ENCODE measurements at places on chromosomes 7 and 10.

- no peak for DNase-seq
Observed at GRCh38 chr7:39415091-39415787, 151.0 kb upstream of the YAE1 start.

- DNase-seq: no peak
Observed at GRCh38 chr10:120987359-120987758, 136.2 kb downstream of the WDR11 start.

DNA sequence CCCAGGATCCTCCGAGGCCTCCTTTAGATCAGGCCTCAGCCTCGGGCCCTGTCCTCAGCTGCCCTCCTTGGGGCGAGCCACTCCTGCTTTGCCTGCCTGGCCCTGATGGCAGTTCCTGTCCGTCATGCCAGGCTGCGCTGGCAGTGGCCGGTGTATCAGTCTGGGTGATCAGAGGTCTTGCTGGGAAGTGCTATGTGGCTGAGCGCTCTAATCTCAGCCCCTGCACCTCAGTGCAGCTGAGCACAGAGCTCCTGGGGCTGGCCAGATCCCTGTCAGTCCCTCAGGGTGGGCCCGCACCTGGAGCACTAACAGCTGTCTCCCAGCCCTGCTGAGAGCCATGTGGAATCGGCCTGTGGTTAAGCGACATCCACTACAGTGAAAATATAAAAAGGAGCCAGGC is 14.8 kb upstream of the CFAP46 start:
- no peak for DNase-seq

DNA sequence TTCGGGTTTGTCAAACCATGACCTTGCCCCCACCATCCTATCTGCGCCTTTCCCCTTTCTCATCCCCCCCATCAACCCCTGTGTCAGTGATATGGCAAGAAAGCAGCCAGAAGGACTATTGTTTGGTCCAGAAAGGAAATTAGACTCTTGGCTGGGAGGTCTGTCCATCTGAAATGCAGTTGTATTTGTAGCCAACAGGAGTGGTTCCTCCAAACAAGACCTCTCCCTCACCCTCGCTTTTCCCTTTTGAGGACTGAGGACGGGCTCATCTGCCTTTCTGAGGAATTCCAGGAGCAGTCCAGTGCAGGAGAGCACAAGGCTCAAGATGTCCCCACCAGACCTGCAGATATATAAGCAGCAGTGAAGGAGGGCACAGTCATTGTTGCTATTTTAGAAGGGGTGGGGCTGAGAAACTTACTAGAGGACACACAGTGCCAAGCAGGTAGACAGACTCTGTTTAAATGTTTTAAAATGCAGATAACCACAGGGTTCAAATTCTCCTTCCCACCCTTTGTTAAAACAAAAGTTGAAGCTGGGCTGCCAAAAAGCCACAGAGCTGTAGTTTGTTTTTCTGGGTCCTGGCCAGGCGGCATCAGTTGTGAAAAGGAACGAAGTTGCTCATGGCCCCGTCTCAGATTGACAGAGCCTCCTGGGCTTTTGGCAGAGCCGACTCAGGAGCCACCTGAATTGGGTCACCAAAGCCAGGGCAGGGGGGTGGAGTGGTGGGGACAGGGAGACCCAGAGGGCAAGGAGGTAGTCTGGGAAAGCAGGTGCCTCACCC is 37.3 kb downstream of the CYP17A1 start:
- DNase-seq: no peak

- no peak for DNase-seq
Observed at GRCh38 chr7:50411332-50411731, 38.8 kb downstream of the FIGNL1 start.

DNA sequence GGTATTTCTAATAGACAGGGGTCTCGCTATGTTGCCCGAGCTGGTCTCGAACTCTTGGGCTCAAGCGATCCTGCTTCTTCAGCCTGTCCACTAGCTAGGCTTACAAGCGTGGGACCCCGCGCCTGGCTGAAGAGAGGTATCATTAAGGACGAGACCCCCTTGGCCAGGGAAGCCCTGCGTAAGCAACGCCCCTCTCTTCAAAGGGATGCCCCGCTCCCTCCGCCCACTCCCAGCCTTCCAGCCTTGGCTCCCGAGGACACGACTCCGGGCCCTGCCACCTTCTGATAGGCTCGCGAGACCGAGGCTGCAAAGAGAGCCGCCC is 220 bp upstream of the ZKSCAN5 start:
- no peak for DNase-seq

DNA sequence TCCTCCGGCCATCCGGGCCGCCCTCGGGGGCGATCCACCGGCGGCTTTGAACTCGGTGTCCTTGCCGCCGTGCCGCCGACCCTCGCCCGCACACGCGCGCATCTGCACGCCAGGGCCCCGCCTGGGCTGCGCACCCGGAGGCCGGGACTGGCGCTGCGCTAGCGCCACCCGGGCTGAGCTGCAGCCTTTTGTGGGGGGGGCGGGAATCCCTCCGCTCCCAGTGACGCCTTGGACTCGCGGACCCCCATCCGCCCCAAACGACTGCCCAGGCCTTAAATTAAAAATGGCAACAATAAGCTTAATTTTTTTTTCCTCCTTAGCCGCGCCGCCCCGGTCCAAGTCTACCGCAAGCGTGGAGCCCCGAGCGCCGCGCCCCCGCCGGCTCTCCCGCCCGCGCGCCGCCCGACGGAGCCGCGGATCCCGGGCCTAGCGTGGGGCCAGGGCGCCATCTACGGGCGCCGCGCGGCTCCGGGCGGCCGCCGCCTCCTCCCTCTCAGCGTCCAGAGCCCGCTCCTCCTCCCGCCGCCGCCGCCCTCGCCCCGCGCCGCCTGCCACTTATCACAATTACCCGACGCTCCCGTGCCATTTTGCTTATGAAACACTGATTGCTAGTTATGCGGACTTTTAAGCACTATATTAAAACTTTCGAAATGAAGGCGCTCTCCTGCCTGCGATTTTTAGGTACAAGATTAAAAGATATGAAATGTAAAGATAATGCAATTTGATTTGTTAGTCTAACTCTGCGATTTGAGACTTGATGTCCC is 7.5 kb upstream of the EBF3 start:
- no peak for DNase-seq

- peak; percentile 34 for DNase-seq
Observed at GRCh38 chr7:74039337-74039736, 11.4 kb downstream of the ELN start.

- no peak for DNase-seq
Observed at GRCh38 chr10:69446229-69446628, 5.0 kb upstream of the TSPAN15 start.

GRCh38 chr10:18918532-18918931 is 130.1 kb upstream of the MALRD1 start:
- no peak for DNase-seq

DNA sequence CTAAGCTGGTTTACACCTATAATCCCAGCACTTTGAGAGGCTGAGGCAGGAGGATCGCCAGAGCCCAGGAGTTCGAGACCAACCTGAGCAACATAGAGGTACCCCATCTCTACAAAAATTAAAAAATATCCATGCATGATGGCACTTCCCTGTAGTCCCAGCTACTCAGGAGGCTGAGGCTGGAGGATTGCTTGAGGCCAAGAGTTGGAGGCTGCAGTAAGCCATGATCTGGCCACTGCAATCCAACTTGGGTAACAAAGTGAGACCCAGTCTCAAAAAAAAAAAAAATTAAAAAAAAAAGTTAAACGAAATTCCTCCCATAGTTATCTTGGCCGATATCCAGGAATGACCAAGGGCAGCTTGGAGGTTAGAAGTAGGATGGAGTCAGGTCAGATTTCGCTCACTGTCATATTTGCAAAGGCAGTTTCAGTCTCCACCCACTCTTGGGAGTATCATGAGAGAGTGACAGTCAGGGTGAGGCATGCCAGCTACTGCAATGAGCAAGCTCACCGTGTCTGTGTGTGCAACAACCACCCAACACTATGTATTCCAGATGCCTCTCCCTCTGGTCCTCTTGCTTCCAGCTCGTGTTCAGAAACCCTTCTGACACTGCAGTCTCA is 6.0 kb upstream of the ZDHHC4 start:
- no peak for DNase-seq

- peak; percentile 66 for DNase-seq
Observed at GRCh38 chr10:101161494-101162299, 30.6 kb downstream of the TLX1 start.

DNA sequence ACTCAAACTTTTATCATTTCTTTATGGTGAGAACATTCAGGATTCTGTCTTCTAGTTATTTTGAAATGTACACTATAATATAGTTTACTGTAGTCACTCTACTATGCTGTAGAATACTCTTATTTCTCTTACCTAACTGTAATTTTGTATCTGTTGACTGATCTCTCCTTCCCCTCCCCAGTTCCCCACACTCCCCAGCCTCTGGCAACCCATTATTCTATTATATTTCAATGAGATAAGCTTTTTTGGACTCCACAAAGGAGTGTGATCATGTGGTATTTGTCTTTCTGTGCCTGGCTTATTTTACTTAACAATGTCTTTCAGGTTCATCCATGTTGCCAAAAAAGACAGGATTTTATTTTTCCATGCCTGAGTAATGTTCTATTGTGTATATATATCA is 71.4 kb upstream of the DYNC1I1 start:
- no peak for DNase-seq

DNA sequence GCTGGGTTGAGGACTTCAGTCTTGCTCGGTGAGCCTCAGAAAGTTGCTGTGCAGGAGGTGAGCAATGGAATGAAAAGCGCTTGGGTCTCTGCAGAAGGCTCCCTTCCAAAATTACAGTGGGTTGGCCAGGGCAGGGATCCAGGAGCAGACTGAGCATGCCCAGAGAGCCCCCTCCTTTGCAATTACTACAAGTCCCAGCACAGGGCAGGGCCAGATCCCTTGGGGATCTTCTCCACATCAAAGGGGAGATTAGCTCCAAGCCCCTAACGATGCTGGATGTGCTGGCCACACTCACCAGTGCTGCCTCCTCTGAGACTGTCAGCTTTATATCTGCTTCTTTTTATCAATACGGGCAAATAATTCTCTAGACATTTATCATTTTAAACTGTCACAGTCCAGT is 337.5 kb downstream of the RPS24 start:
- DNase-seq: no peak

DNA sequence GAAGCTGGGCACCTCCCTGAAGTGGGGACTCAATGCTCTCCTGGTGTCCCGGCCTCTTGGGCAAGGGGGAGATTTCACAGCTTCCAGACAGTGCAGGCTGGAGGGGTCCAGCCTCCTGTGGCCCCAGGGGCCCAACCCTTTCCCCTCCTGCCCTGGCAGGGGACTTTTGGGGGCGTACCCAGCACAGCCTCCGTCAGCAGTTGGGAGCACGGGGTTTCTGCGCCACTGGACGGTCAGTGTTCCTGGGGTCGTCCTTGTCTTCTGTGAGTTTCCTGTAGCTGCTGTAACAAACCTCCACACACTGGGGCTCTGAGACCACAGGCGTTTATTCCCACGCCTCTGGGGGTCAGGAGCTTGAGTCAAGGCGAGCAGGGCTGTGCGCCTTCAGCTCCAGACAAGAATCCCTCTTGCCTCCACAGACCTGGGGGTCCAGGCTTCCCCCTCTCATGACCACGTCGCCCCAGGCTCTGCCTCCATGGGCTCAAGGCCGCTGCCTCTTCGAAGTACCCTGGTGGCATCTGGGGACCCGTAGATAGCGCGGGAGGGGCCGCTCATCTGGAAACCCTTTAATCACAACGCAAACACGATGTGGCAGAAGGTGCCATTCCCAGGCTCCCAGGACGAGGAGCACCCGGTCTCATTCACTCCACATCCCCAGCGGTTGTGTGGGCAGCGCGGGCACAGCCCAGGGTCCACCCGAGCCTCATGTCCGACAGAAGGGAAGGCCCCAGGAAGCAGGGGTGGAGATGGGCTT is 14.0 kb downstream of the PWWP2B start:
- DNase-seq: no peak

GRCh38 chr10:71082960-71083715 is 129.2 kb upstream of the UNC5B start:
- no peak for DNase-seq

DNA sequence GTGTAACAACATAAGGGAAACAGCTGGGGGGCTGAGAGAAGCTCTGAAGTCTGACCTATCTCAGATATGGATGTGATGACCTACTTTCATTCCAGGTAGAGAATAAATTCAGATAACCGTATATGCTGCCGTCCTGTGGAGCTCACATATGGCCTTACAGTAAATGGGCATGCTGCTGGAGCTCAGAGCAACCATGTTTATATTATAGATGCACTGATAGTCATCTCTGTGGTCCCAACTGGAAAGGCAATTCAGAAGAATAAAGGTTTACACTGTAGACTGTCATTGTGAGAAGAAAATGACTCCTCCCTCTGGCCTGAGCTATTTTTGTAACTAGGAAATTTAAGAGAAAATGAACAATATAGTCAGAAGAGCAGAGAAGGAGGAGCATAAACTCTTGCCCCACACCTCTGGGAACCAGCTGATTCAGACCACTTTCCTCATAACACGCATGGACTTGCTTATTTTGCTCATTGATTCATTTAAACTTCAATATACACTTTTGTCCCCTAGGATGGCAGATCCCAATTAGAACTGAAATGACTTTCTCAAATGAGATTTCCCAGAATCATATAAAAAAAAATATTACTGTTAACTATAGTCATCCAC is 69.9 kb upstream of the NXPH1 start:
- no peak for DNase-seq

DNA sequence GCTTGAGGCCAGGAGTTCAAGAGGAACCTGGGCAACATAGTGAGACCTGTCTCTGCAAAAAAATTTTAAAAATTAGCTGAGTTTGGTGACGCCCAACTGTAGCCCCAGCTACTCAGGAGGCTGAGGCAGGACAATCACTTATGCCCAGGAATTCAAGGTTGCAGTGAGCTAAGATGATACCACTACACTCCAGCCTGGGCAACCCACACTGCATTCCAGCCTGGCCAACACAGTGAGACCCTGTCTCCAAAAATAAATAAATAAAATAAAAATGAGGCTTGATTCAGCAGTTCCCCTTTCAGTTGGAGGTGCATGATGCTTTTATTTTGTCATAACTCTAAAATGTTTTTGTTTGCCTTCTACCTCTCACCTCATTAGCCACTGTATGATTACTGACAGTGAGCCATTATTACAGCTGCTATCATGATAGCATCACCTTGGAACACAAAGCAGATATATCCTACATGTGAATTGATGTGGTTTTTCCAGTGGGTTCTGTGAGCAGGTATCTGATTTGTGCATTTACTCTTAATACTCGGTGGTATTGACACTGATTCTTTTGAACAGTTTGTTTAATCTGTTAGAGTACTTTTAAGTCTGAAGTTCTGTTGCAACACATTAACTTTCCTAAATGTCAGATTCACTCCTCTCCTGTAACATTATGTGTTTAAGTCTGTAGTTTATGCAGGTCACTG is 49.1 kb downstream of the ARID5B start:
- DNase-seq: no peak

- no peak for DNase-seq
Observed at GRCh38 chr10:122500726-122501125, 39.4 kb downstream of the HTRA1 start.

DNA sequence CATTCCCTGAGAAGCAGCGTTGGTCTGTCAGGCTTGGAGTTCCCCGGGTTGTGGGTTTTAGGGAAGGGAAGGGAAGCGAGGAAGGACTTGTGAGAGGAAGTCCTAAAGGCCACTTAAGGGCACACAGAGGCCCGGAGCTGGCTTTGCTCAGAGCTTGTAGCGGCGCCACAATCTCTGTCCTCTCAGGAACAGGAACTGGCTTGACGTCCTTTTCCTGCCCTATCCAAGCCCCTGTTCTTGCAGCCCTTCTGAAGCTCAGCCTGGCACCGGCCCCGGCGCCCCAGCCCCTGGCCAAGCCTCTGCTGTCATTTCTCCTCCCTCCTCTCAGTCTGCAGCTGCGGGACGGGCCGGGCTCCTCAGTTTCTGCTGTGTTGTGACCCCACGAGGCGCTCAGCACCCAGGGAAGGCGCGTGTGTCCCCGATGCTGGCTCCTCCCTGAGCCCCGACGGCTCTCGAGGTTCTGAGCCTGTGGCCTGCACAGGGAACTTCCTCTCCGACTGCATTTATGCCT is at the start of gene GIMAP8:
Gene GIMAP8, plus strand, starts transcription at position 140 of the 511 bp plus-strand sequence. CDS start 16,069 bp downstream, outside the sequence.
- peak; percentile 64 for DNase-seq
